Neural progenitor cell (in vitro differentiated cells): ENCODE measurements at places on chromosomes 3 and 15. TPM values are rescaled to one million over a fixed set of nuclear protein-coding genes. Genes with fewer than 3 reads are reported as not detected.

The CACNA1D gene
- 0.25 and 4.7 TPM in 2 replicates for total RNA-seq

The BTBD1 gene
- 43.7 and 48.5 TPM in 2 replicates for total RNA-seq

The C3orf85 gene
- not detected in 2 replicates for total RNA-seq

The CKMT1A gene
- total RNA-seq, result 1.7 and 2.3 TPM in 2 replicates

The CNTN4 gene
- 5.1 and 5.2 TPM in 2 replicates for total RNA-seq

The CHAC1 gene
- total RNA-seq, result 2.4 and 4.8 TPM in 2 replicates

The NUP210 gene
- total RNA-seq, result 37.1 and 78.9 TPM in 2 replicates

The ACKR2 gene
- total RNA-seq, result not detected in 2 replicates
